ENCODE measurements at places on chromosomes 6 and 20.

DNA sequence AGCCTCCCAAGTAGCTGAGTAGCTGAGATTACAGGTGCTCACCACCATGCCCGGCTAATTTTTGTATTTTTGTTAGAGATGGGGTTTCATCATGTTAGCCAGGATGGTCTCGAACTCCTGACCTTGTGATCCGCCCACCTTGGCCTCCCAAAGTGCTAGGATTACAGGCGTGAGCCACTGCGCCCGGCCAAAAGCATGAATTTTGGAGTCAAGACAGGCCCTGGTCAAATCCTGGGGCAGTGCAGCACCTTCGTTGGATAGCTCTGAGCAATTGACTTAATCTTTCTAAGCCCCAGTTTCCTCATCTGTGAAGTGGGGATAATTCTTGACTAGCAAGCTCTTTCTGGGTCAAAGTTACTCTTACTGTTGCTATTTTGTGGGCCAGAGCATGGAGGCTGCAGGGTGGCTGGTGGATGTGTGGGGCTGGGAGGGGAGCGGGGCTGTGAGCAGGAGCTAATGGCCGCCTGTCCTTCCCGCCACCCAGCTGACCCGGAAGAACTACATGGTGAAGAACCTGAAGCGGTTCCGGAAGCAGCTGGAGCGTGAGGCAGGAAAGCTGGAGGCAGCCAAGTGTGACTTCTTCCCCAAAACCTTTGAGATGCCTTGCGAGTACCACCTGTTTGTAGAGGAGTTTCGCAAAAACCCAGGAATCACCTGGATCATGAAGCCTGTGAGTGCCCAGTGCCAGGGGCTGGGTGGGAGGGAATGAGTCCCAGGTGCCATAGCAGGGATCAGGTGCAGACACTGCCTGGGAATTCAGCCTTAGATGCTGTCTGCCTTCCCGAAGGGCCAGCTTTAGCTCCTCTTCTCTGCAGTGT is 39.0 kb downstream of the TTLL9 start:
- no peak for DNase-seq

- DNase-seq = no peak
These were observed 14.4 kb downstream of the ZNF217 start for GRCh38 chr20:53579266-53579580.

DNA sequence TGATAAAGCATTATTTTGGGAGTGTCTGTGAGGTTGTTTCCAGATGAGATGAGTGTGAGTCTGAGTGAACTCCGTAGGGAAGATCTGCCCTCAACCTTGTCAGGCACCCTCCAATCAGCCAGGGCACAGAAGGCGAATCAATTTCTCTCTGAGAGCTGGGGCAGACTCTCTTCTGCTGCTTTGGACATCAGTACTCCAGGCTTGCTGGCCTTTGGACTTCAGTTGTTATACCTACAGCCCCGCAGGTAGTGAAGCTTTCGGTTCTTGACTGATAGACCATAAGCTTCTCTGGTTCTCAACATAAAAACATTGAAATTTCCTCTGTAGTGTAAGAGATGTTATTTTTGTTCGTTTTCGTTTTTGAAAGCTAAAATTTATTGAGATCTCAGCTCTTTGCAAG is 71.4 kb downstream of the MAFB start:
- no peak for DNase-seq

GRCh38 chr6:54135665-54136369 is 24.6 kb downstream of the MLIP start:
- DNase-seq = no peak

DNA sequence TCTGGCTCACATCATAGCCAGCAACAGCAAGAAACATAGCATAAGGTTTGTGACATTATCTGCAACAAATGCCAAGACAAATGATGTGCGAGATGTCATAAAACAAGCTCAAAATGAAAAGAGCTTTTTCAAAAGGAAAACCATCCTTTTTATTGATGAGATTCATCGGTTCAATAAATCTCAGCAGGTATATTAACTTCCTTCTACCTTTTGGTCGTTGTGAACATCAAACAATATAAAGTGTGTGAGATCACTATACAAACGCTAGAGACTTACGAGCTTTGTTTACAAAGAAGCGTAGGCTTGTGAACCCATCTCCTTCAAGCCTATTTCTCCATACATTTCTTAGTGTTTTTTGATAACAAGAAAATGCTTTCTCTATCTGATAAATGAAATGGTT is 3.5 kb downstream of the WRNIP1 start:
- no peak for DNase-seq

GRCh38 chr6:95142661-95143335 is 434.5 kb upstream of the MANEA start:
- no peak for DNase-seq

DNA sequence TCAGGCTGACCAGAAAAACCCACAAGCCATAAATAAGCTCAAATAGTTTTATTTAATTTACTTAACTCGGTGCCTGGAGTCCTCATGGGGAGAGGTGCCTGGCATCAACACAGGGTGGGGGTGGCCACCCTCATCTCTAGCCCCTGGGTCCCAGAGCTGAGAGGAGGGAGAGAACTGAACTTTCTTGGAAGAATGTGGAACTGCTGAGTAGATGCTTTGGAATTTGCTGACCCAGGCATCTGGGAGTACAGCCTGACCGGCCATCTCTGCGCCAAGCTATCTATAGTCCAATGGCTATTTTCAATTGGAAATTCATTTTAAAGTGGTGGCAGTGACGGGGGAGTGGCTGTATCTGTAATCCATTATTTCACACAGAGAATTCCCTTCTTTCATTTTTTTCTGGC is 104.8 kb downstream of the CDH26 start:
- no peak for DNase-seq
